H4 (cell line): ENCODE measurements at places on chromosomes 13 and 19.
A peak's percentile ranks its signal among the peaks of the same experiment; 100 is the strongest.

GRCh38 chr13:21228738-21229137, 52.3 kb downstream of the MRPL57 start:
- no peak for DNase-seq

GRCh38 chr13:93029536-93029935, 197.1 kb upstream of the GPC6 start:
- DNase-seq, result no peak

GRCh38 chr13:95644601-95645052, at the start of gene DZIP1:
Gene DZIP1 (minus strand): TSS chr13:95644706. CDS start chr13:95642029, 2,677 bp downstream.
- DNase-seq, result peak; percentile 67

DNA sequence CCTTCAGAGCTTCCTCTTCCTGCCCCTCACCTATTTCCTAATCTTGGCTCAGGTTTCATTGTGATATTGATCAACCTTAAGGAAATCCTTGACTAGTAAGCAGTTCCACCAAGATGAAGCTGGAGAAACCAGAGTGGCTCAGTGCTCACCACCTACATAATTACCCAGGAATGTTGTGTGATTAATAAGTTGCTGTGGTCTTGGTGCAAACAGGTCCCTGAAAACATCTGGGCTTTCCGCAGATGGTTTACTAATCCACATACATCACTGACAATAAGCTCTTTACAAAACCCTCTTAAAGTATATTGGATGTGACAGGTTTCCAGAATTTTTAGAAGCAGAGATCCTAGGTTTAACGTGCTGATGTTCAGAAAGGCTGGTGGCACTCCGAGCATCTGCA, 8.6 kb upstream of the SERP2 start:
- peak; percentile 23 for DNase-seq

GRCh38 chr19:46503848-46504453, 8.3 kb upstream of the PNMA8B start:
- no peak for DNase-seq

- peak; percentile 20 for DNase-seq
Measured at GRCh38 chr19:45769821-45770191, 754 bp upstream of the SIX5 start.

- DNase-seq, result no peak
Measured at GRCh38 chr19:55489711-55490477, 1.7 kb downstream of the SSC5D start.

DNA sequence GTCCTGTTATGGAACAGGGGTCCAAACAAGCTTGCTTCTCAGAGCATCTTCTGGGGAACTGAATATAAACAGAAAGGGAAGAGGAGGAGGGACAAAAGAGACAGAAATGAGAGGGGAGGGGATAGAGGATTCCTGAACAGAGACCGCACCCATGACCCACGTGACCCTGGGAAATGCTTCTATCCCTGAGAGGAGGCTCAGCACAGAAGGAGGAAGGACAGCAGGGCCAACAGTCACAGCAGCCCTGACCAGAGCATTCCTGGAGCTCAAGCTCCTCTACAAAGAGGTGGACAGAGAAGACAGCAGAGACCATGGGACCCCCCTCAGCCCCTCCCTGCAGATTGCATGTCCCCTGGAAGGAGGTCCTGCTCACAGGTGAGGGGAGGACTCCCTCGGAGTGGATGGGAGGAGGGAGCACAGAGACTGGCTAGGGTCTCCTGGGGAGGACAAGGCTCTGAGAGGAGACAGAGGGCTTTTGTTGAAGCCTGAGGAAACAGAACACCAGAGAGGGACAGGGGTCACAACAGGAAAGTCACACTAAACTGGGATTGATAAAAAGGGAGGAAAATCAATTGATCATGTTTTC, at the start of gene CEACAM6:
Gene CEACAM6, plus strand, starts transcription at position 203 of the 586 bp plus-strand sequence. Its CDS starts 109 bp downstream, at position 312.
- no peak for DNase-seq

DNA sequence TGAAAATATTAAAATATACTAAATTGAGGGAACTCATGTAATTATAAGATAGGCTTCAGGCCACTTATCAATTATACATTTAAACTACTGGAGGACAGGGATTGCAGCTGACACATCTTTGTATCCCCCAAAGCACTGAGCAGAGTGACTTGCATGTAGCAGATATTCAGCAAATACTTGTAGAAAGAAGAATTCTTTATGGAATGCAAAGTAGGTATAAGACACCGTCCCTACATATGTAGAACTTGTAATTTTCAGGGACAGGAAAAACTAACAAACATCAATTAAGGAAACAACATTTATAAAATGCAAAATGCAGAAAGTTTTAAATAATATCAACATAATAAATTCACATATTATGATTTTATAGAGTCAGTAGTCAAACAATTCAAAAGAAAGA, 719.2 kb downstream of the OLFM4 start:
- no peak for DNase-seq

GRCh38 chr13:51905787-51906186, 44.0 kb downstream of the CCDC70 start:
- no peak for DNase-seq

DNA sequence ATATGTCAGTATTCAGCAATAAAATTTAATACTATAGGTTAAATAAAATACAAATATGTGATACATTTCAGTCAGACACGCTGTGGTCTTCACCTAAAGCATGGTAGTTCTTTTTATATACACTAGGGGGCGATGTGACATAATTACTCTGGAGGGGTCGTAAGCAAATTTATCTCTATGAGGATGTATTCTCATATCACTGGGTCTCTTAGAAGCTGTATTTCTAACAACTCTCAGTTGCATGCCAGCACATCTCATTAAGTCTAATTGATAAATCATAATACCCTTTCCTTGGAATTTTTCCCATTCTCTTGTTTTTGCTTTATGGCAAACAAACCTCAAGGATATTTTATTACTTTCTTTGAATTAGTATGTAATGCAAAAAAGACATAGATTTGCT, 3.9 kb upstream of the PCDH17 start:
- peak; percentile 18 for DNase-seq

DNA sequence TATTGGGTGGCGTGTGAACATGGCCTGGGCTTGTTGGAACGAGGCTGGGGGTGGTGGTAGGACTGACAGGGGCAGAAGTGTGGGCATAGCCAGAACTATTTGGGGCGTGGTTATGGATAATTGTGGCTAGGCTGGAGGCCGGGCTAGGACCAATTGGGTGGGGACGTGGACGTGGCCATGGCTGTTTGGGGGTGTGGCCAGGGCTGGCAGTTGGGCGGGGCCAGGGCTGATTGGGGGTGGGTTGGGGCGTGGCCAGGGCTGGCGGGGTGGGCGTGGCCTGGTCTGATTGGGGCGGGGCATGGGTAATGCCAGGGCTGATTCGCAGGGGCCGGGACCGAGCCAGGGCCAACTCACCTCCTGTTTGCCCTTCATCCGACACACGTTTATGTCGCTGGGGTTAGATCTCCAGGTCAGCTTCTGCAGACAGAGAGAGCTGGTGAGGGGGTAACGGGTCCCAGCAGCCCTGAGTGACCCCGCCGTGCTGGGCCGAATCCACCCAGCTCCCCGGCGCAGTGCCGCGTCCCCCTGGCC, 2.8 kb downstream of the SEMA6B start:
- DNase-seq, result no peak

DNA sequence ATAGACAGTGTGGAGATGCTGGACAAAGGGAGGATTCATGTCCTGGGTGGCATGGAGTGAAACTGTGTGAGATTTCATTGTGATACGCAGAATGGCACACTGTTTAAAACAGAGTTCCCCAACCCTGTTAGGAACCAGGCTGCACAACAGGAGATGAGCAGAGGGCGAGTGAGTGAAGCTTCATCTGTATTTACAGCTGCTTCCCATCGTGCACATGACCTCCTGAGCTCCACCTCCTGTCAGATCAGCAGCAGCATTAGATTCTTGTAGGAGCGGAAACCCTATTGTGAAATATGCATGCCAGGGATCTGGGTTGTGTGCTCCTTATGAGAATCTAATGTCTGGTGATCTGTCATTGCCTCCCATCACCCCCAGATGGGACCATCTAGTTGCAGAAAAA, 72.5 kb downstream of the RAP2A start:
- DNase-seq, result no peak

DNA sequence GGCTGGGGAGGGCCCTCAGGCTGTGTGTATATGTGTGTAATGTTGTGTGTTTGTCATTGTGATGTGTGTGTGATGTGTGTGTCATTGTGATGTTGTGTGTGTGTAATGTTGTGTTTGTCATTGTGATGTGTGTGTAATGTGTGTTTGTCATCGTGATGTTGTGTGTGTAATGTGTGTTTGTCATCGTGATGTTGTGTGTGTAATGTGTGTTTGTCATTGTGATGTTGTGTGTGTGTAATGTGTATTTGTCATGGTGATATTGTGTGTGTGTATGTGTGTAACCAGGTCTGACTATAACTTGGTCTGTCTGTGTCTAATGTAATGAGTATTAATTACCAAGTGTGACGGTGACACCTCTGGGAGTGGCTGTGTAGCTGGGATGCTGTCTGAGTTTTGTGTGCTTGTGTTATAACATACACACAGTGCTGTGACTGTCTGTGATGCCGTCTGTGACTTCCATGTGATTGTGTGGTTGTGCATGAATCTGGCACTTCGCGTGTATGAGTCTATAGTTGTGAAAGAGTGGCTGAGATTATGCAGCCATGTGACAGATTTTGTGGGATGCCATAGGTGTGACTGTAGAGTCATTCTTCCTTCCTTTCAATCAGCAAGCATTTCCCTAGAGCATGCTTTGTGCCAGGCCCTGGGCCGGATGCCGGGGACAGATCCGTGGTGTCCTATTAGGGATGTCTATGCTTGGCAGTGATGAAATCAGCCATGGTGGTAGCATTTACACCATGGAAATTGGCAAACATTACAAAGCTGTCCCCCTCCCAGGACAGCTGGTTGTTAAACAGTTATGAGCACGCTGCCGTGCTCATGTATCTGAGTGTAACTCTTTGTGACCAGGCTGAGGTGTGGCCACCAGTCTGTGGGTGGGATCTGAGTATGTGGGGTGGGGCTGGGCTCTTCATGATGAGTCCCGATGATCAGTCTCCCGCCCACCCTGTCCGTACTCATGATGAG, 6.4 kb downstream of the TNFSF14 start:
- DNase-seq, result peak; percentile 36

DNA sequence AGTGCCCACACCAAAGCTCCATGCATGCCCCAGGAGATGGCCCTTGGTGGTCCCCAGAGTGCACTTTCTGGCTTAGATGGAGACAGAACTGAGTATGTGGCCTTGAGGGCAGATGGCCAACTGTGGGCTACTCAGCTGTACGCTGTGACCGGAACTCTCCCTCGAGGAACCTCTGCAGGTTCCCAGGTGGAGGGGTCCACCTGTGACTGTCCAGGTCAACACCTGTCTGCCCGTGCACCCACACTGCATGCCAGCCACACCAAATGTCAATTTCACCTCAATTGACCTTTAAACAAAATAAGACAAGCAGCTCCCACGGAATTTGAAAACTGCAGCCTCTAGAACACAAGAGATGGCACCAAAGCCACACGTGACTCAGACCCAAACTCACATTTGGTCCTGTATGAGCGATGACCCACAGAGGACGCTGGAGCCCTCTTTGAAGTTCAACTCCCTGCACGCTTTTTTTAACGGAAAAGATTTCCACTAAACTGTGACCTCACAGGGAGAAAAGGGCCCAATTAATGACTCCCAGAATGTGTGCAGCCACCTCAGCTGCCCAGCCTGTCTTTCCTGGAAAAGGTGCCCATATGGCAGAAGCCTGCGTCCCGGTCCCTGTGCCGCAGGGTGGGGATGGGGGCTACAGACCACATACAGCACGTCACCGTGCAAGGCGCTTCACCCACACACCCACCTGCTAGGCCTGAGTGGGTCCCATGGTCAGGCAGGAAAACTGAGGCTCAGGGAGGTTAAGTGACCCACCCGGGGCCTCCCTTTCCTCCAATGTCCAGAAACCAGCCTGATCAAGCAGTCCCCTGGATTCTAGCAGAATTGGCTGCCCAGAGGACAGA, 47.7 kb downstream of the KLF2 start:
- DNase-seq, result no peak

DNA sequence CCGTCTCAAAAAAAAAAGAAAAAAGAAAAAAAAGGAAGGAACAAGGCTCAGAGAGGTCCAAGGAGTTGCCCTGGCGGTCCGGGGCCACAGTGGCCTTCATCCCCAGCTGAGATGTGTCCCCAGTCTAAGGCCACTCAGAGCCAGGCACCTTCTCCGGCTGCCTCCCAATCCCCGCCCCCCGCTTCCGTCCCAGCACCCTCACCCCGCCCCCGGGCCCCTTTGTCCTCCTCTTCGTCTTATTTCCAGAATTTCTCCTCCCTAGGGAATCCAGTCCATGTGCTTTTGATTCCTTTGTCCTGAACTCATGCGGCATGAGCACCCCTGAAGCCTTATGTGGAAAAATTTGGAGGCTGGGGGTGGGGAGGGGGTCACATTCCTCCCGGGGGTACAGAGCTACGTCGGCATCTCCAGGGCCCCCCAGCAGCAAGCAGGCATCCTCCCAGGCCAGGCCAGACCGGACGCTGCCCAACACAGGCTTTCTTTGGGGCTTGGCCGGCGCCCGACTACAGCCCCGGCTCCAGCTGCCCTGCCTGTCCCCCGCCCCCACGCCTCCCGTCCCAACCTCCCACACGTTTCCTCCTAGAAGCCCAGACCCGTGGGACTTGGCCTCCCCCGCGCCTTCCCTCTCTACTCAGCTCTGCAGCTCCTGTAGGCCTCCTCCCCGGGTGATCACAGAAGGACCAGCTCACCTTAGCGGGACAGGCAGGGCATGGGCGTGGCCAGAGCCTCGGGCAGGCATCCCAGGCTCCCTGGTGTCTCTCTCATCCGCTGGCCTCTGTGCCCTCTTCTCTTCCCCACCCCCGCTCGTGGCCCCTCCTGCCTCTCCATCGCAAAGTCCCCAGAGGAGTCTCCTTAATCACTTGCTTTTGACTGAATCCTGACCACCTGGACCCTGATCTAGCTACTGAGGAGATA, 17.8 kb upstream of the ADGRE5 start:
- peak; percentile 63 for DNase-seq

GRCh38 chr19:3171894-3172672, 6.5 kb upstream of the S1PR4 start:
- DNase-seq, result no peak

DNA sequence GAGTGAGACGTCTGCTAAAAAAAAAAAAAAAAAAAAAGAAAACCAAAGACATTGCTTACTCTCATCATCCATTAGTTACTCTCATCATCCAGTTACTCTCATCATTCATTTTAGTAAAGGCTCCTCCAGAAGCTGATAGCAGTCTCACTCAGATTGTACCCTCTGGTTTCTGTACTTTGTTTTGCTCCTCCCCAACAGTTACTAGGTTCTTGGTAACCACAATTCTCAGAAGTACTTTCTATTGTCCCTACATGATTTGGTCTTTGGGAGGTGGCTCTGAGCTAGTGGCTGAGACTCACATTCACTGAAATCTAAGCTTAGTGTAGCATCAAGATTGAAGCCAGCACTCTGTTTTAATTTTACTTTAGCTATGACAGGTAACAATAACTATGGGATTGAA, 14.3 kb downstream of the ERICH4 start:
- no peak for DNase-seq

- no peak for DNase-seq
Measured at GRCh38 chr13:36344886-36345437, 1.2 kb downstream of the SPART start.

- DNase-seq, result no peak
Measured at GRCh38 chr13:100619940-100620339, 31.4 kb upstream of the GGACT start.

DNA sequence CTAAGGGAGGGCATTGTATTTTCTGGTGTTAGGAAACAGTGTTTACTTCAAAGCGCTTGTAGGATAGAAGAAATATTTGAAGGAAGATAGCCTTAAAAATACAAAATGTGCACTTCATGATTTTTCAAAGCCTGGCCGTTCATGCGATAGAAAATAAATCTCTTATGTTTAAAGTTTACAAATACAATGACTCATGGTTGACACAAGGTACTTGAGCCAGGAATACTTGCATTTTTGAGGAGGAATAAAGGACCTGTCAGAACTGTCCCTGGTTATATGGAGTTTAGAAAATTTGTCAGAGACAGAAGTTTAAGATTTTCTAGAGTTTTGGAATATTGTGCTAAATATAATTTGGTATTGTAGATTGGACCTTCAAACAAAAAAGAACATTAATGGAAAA, 1223.2 kb upstream of the SLC10A2 start:
- DNase-seq, result no peak
